ENCODE measurements at places on chromosomes 7 and 10.
A peak's percentile ranks its signal among the peaks of the same experiment; 100 is the strongest.

- DNase-seq = peak; percentile 18
Observed at GRCh38 chr7:18468795-18469194, 26.8 kb upstream of the HDAC9 start.

DNA sequence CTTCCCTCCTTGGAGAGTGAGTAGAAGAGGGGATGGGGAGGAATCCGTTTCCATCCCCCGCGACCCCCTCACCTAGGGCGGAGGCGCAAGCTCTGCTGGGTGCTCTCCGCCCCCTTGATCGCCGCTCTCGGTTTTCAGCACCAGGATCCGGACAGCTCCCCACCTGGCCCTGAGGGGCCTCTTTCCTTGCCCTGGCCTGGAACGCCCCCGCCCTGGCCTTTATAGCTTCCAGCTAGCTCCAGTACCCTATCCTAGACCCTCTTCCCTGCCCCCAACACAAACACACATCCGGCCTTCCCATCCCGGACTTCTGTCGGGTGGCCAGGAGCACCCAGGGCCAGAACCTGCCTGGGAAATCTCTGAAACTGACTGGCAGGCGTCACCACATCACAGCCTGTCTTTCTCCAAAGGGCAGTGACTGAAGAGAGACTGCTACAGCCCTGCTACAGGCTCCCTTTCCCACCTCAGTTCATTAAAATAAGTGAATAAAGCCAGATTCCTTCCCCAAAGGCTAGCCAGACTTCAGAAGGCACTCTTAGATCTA, 72.3 kb upstream of the LEP start:
- peak; percentile 75 for DNase-seq

DNA sequence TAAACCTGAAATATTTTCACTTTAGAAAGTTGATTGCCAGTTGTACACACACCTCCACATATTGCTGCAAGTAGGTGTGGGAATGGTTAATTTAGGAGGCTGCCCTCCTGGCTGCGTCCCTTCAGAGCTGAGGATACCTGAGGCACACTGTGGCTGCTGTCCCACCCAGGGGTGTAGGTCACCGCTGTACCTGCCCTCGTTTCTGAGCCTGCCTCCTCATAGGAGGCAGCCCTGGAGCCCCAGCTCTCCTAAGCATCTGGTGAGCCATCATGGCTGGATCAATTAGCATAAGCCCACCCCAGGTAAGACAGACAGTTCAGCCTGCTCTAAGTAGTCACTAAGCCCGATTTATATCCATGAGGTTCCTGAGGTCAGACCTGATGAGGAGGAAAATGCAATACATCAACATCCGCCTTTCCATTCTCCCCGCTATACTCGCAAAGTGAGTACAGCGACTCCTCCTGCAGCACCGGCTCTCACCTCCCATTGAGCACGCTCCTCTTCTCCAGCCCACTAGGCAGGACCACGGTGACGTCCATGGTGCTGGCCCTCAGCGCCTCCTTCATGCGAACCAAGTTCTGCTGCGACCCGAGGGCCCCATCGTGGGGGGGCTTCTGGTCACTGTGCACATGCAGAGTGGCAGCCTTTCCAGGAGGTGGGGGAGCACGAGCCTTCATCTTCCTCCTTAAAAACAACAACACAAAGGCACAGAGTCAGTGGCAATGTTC, 97.2 kb downstream of the COBL start:
- DNase-seq = no peak

DNA sequence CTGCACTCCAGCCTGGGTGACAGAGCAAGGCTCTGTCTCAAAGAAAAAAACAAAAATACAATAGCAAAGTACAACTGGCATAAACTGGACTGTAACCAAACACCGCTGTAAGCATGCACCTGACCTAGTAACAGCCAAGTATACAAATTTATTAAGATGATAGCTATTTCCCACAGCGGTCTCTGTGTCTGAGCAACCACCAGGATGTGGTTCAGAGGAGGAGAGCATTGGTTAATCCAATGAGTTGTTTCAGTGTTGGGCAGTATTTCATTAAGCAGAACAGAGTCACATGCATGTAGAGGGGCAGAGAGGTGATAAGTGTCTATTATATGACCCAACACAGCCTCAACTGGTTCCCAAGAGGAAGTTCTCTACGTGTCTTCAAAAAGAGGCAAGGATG, 4.0 kb downstream of the SLC16A12 start:
- DNase-seq = no peak

GRCh38 chr10:63227207-63227895, 94.2 kb downstream of the NRBF2 start:
- DNase-seq = no peak

DNA sequence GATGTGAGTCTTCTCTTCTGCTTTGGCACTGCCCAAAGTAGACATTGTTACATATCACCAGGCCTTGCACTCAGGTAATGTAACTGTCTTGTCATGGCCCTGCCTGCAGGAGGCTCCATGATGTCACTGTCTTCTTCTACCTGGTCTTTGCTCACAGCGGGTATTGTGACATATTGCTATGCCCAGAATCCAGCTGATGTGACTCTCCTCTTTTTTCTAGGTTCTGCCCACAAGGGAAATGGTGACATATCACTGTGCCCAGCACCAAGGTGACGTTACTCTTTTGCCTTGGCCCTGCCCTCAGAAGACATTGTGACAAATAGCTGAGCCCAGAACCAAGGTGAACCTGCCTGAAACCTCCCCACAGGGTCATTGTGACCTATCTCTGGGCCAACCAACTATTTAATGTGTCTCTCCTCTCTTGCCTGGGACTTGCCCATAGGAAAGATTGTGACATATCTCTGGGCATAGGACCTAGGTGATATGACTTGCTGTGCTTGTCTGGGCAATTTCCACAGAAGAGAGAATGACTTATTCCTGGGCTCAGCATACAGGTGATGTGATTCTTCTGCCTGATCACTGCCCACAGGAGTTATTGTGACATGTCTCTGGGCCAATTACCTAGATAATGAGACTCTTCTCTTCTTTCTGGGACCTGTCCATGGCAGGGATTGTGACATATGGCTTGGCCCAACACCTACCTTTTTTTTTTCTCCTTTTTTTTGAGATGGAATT, 26.5 kb upstream of the ZNF107 start:
- DNase-seq = no peak

GRCh38 chr10:129046065-129046681, 420.9 kb upstream of the MGMT start:
- DNase-seq = no peak

GRCh38 chr7:45082031-45082830, 6.5 kb downstream of the NACAD start:
- DNase-seq = no peak

GRCh38 chr7:142870147-142870559, 15.3 kb downstream of the EPHB6 start:
- no peak for DNase-seq

- DNase-seq = no peak
Observed at GRCh38 chr10:102269017-102269416, 23.7 kb downstream of the GBF1 start.

- DNase-seq = no peak
Observed at GRCh38 chr10:124298891-124299290, 119.8 kb downstream of the OAT start.

DNA sequence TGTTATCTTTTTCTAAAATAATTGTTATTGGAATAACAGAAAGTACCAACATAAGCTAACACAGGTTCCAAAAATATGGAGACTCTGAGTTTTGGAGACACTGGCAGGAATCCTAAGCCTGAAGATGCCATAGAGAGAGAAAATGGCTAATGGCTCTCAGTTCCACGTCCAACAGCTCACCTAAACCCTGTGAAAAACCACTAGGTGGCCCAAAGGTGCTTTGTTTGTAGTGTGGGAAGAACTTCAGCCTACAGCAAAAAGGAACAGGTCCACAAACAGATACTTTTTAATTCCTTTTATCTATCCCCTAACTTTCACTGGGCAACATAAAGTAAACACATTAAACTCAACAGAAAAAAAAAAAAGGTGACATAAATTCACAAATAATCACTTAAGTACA, 272.3 kb downstream of the SEMA3D start:
- DNase-seq = no peak
